ENCODE measurements at places on chromosomes 1 and 21. TPM values are rescaled to one million over a fixed set of nuclear protein-coding genes. Genes with fewer than 3 reads are reported as not detected.

Gene LIPI
- total RNA-seq = not detected

Gene KIF2C
- total RNA-seq = 9.7 TPM

Gene BATF3
- total RNA-seq = 1.4 TPM

Gene PDPN
- 70.3 TPM for total RNA-seq

Gene REN
- total RNA-seq = not detected

Gene IRF6
- 0.51 TPM for total RNA-seq

Gene NBPF4
- total RNA-seq = not detected

Gene GPR61
- not detected for total RNA-seq

Gene VPS26C
- 68.4 TPM for total RNA-seq

Gene THEMIS2
- 29.9 TPM for total RNA-seq

Gene LCE1F
- not detected for total RNA-seq

Gene GJB3
- total RNA-seq = under 0.01 TPM

Gene HENMT1
- 2.4 TPM for total RNA-seq

DNA sequence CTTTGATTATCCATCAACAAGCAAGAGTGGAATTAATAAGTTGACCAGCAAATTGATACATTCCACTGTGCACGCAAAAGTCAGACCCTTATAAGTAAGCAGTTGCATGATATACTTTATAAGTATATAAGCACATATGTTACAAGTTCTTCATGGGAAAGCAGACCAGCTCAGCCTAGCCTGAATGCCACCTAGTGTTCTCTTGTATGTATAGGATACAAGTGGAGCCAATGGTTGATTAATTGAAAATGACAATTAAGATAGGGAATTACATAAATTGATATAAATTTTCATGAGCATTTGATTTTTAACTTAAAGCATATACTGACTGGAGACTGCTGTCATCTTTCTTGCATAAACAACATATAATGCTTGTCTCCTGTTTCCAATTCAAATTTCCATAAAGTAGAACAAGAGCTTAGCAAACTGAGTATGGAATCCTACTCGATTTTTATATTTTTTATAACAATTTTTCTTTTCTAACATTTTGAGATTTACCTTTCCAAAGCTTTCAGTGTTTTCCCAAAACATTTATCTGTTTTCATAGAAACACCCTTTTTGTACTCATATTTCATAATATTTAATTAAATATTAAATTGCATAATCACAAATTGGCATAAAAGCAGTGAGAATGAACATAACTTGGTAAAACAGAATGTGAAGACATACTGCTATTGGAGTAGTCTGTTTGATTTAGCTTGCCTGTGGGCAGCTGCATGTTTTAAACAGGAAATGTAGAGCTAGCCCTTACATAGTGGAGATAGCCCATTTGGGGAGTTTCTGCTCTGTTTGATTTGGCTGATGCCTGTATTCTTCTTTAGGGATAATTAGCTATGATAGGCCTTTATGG, 62.8 kb downstream of the MAGI3 start:
- DNase-seq = peak; percentile 31

- DNase-seq = peak; percentile 21
Observed at GRCh38 chr1:196608390-196609369, at the start of gene KCNT2. Gene KCNT2 (minus strand): TSS chr1:196608440. CDS start chr1:196608309, 131 bp downstream.

- no peak for DNase-seq
Observed at GRCh38 chr1:109668123-109668775, 392 bp downstream of the GSTM2 start.

GRCh38 chr1:151293093-151293492, 11.0 kb downstream of the ZNF687 start:
- no peak for DNase-seq

DNA sequence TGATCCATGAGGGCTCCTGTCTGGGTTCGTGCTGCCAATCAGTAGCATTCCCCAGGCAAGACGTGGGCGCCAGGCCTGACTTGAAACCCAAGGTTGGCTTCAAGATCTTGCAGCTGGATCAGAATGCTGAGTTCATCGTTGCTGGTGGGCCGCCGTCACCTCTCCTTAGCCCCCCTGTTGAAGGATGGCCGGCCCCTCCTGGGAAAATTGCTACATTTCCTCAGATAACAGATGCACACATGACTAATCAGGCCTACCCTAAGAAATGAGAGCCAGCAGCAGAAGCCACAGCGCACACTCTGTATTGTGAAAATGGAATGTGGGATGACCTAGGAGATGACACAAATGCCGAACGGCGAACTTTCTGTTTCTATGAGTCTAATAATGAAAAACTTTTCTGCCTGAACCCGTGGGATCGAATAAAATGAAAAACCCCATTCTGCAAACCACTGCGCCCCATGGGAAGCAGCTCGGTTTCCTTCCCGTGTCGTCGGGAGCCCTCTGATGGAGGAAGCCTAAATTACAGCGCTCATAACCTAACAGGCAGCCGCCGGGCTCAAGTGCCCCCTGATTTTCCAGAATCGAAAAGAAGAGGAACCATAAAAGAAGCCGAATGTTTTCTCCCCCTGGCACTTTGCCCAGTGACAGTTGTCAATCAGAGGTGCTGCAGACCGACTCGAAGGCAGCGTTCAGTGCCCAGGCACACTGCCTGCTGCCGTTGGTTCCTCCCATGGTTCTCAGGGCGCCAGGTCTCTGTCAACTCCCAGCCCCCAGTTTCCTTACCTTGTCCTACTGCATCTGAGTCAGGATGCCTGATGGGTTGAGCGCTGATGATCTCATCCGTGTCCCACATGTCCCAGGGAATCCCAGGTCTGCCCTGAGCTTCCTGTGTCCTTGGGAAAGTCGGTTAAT, 38.2 kb upstream of the H6PD start:
- DNase-seq = peak; percentile 30

GRCh38 chr21:35211782-35212181, 162.7 kb upstream of the RUNX1 start:
- DNase-seq = no peak

DNA sequence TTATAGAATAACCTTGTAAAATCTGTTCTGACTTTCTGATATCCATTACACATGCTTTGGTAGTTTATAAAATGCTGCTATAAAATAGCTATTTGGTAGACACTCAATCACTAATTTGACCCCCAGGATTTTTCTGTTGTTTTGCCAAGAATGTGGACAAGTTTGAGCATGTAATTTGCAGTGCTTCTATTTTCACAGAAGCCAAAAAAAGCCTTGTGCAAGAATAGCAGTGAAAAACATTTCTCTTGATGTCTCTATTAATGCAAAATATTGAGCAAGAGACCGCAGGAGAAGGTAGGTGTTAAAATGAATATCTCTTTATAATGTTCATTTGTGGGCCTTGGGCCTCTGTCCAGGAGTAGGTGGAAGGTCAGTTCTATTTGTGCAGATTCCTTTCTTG, 22.5 kb downstream of the MAP3K7CL start:
- no peak for DNase-seq

GRCh38 chr1:19128968-19129514, 81.0 kb downstream of the UBR4 start:
- no peak for DNase-seq

- DNase-seq = no peak
Observed at GRCh38 chr21:40731206-40731605, 115.8 kb downstream of the DSCAM start.

DNA sequence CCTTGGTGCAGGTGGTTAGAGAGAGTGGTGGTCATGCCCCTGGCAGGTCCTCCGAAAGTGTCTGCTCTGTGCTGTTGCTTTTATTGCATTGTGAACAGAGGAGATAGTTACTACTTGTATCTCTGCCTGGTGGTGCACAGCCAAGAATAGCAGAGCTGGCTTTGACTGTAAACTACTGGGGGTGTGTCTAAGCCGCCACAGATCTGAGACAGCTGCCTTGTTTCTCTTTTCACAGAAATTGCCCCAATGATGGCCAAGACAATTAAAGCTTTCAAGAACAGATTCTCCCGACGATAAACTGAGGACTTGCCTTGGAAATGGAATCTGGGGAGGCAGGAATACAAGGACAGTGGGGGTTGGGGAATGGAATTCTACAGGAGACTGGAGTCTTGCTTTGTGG, 16.0 kb downstream of the ELOA start:
- no peak for DNase-seq

GRCh38 chr1:110383251-110383990, 7.4 kb downstream of the SLC16A4 start:
- no peak for DNase-seq

DNA sequence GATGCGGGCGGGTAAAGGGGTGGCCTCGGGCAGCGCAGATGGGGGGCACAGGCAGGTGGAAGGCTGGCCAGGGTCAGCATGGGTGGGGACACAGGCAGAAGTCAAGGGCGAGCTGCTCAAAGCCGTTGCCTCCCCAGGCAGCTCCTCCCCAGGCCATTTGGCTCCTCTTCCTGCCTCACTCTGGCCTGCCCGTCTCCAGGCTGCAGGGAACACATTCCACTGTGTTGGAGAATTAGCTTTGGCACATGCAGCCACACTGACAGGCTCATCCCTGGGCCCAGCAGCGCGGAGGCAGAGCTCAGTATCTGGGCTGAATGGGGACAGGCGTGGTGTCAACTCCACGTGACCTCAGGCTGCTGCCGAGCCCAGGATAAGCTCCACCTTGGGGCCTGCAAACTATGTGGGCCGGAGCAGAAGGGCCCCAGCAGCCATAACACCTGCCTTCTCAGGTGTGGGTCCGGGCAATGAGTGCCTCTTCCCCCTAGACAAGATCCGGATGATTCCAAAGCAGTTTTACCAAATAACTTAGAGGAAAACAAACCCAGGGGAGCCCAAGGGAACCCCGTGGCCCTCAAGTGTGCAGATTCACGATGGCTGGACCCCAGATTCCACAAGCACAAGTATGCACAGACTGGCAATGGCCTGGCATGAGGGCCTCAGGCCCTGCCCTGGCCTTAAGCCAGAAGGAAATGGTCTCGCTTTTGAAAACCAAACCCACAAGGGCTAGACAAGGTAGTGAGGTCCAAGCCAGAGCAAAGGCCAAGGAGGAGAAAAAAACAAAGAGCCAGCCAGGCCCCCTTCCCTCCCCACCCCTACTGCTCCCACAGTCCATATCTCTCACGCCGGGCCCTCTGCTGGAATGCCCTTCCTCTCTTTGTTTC, 40.2 kb downstream of the HSPG2 start:
- DNase-seq = peak; percentile 82

DNA sequence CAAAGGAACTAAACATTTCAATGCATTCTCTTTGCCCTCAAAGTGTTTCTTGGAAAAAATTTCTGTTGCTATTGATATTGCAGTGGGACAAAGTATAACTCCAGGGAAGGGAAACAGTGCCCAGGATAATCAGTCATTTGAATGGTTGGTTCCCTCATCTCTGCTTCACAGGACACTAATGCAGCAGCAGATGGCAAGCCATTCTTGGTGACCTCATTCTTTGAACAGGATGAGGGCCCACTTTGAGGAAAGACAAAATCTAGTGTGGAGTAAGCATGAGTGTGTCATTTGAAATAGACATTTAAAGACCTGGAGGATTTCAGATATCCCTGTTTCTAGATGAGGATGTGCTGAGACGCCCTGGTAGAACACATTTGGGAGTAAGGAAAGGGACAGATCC, 32.3 kb downstream of the CHRM3 start:
- DNase-seq = no peak

DNA sequence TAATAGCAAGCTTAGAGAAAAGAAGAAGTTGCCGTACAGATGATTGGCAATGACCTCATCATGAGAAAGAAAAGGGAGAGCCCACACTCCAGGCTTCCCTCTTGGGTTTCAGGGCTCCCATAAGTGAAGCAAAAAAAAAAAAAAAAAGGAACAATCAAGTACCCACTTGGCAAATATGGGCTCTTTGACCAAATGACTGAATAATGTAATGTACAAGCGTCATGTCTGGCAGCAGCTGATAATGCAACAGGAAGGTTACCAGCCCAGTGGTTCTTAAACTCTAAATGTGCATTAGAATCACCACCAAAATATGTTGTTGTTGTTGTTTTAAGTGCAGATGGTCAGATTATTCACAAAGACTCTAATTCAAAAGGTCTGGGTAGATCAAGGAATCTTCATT, 13.5 kb downstream of the TNFSF4 start:
- no peak for DNase-seq

GRCh38 chr1:201636097-201636496, 97.2 kb downstream of the NAV1 start:
- DNase-seq = no peak

DNA sequence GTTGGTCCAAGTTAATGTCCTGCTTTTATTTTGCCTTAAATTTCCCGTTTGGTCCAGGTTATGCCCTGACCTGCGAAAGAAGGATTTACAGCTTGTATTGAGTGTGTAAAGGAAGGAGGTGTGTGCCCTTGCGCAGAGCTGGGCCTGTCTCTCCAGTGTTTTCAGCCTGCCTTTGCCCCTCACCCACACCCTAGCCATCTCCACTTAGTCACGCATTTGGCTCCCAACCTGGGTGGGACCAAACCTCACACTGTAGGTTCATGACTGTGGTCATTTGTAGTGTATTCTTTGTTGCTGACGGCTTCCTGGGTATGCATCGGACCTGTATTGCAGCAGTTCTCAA, 572 bp upstream of the SRSF10 start:
- DNase-seq = no peak

DNA sequence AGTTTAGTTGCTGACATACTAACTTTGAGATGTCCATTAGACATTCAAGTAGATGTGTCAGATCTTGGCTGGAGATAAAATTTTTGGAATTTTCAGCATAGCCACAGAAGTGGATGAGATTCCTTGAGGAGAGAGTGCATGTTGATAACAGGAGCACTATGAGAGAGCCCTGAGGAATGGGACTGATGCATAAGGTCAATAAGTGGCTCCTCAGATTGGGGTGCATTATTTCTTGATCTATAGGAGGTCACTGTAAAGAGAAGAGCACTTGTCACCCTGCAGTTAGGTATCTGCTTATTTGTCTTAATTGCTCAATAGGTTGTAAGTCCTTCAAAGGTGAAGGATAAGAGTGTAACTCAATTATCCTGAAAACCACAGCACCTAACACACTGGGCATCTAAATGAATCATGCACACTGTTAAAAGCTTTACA, 52.0 kb upstream of the TACSTD2 start:
- no peak for DNase-seq

DNA sequence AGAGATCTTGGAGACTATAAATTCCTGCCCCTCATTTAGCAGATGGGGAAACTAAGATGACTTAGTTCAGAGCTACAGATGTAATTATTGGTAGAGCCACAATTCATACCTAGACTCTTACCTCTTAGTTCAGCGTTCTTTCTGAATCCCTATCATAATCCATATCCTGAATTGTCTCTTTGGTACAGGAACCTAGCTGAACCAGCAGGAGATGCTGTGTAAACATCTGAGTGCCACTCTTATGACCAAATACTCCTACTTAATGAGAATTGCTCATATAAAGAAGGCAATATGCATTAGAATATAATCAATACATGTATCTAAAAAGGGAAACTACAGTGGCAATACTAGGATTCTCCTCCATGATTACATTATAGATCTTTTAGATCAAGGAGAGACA, 459.0 kb downstream of the SIPA1L2 start:
- DNase-seq = no peak

GRCh38 chr1:2617971-2618470, 14.8 kb downstream of the MMEL1 start:
- DNase-seq = no peak

All from dermis microvascular lymphatic vessel endothelial cell (primary cell).